ENCODE measurements at places on chromosomes 7 and 10.

DNA sequence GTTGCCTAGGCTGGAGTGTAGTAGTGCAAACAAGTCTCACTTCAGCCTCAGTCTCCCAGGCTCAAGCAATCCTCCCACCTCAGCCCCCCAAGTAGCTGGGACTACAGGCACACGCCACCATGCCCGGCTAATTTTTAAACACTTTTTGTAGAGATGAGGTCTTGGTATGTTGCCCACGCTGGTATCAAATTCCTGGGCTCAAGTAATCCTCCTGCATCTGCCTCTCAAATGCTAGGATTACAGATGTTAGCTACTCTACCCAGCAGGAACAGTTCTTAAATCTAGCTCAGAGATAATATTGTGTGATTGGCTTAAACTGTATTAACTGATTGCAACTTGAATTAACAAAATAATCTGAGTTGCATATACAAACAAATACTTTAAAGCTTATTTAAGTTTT, 82.9 kb downstream of the CDK14 start:
- no peak for DNase-seq

DNA sequence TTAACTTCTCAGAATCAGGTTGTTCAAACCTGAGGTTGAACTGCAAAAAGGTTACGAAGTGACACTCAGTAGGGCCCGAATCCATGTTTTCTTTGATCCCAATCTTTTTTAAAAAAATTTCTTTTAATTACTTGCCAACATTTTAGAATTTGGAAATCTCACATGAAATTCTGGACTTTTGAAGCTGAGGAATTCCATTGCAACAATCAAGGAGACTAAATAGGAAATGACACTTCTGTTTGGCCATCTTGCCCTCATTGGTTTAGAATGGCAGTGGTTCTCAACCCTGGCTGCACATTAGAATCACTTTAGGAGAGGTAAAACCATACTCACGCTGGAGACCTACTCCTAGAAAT, 471 bp upstream of the TOMM7 start:
- no peak for DNase-seq

DNA sequence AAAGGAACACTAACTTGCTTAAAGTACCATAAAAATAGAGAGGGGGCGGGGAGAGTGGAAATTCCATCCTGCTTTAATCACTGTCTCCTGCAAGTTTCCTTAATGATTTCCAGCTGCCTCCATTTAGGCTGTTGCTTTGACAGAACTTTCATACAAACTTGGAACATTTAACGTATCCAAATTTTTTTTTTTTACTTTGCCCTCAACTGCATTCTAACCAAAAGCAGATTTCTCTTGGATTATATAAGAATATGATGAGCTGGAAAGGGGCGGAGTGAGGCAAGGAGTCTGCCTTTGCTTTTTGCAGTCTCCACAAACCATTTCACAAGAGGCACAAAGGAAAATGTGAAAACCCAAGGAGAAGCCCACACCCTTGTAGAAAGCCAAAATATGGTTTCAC, 46.6 kb upstream of the COL1A2 start:
- DNase-seq = no peak

- DNase-seq = peak; percentile 6
These were observed 81.0 kb downstream of the PPP1R3C start for GRCh38 chr10:91551856-91552255.

- no peak for DNase-seq
These were observed 120.3 kb downstream of the LMBR1 start for GRCh38 chr7:156772725-156773124.

- DNase-seq = no peak
These were observed 654.4 kb downstream of the LRMDA start for GRCh38 chr10:76085817-76086167.

DNA sequence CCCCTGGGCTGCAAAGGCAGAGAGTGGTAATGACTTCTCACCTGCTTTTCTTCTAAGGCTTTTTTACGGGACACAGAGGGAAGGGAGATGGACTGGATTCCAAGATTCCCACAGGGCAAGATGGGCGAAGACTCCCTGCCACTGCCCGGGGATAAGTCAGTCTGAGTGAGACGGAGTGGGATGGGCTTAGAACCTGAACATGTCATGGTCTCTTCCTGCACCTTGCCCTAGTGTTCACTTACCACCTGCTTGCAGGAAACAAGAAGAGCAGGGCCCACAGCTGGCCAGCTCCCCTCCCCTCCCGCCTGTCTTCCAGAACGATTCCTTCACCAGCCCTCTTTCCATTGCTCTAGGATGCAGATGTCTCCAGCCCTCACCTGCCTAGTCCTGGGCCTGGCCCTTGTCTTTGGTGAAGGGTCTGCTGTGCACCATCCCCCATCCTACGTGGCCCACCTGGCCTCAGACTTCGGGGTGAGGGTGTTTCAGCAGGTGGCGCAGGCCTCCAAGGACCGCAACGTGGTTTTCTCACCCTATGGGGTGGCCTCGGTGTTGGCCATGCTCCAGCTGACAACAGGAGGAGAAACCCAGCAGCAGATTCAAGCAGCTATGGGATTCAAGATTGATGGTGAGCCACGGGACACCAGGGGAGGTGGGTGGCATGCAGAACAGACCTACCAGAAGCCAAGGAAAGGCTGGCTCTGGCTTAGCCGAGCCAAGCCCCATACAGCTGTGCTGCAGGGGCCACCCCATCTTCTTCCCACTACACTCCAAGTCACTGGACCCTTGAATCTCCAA, 1.3 kb downstream of the SERPINE1 start:
- DNase-seq = no peak

DNA sequence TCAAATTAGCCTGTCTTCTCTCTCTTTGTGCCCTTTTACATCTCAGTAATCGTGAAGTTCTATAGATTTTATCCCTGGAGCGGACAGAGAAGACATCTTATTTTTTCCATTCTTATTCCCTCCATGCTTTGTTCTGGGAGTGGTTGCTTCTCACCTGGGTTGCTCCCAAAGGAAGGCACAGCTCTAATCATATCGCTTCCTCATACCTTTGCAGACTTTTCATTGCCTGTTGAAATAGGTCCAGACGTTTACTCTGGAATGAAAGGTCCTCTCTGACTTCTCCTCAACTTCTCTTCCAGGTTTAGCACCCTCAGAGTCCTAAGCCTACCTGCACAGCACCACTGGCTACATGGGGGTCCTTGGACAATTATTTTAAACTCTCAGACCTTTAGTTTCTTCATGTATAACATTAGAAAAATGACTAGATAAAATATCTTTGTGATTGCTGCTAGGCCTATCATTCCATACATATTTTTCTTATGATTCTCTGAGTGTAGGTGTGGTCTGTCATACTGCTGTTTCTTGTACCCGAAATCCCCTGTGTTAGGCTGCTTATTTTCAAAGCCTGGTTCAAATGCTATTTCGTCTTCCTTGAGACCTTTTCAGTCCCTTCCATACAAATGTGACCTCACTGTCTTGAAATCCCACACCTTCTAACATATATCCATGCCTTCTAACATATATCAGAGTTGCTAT, 418.1 kb downstream of the GFRA1 start:
- no peak for DNase-seq

- peak; percentile 69 for DNase-seq
These were observed 88.2 kb upstream of the AFAP1L2 start for GRCh38 chr10:114492351-114493037.

- DNase-seq = no peak
These were observed 91.4 kb downstream of the EXOC4 start for GRCh38 chr7:133344275-133344674.

GRCh38 chr10:52706332-52707070, 66.1 kb downstream of the MBL2 start:
- no peak for DNase-seq

GRCh38 chr7:130458257-130458656, 17.4 kb upstream of the CEP41 start:
- DNase-seq = no peak

DNA sequence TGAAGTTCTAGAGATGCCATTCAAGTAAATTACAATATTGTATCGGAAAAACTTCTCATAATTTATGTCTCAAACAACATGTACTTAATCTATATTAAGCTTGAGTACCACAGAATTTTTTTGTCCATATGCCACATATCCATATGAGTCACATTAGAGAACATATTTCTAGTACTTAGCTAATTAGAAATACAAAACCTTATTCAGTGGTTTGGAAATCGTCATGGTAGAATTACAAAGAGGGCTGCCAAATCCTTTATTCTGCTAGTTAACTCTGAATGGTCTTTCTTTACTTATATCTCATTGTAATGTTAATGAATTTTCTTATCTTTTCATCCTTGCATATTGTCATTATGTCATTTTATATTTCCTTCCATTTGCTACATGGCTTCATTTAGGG, 9.0 kb upstream of the VIM start:
- peak; percentile 34 for DNase-seq

GRCh38 chr10:104077663-104078151, 8.0 kb downstream of the COL17A1 start:
- DNase-seq = no peak

GRCh38 chr7:5070206-5070605, 24.5 kb downstream of the RBAK start:
- DNase-seq = no peak
